ENCODE measurements at places on chromosomes 6 and 20. TPM values are rescaled to one million over a fixed set of nuclear protein-coding genes. Genes with fewer than 3 reads are reported as not detected.

DNA sequence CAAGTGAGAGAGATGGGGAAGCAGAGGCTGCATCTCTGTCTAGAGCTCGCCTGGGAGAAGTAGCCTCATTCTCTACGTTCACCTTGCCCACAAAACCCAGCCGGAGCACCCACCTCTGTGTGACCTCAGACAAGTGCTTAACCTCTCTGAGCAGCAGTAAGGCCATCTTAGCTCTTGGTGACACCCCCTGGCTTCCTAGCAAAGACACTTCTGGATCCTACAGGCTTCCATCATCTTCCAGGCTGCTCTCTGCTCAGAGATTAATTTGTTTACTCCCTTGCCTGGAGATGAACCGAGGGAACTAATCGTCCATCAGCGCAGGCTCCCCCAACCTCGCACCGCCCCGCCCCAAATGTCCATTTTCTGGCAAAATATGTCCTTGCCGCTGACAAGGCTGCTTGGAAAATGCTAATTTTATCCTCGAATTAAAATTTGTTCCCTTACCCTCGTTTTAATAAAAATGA, 24.0 kb upstream of the CTNNBL1 start:
- no peak for DNase-seq

The TXLNB gene
- not detected for total RNA-seq

The PHACTR1 gene
- total RNA-seq: 6.0 TPM

DNA sequence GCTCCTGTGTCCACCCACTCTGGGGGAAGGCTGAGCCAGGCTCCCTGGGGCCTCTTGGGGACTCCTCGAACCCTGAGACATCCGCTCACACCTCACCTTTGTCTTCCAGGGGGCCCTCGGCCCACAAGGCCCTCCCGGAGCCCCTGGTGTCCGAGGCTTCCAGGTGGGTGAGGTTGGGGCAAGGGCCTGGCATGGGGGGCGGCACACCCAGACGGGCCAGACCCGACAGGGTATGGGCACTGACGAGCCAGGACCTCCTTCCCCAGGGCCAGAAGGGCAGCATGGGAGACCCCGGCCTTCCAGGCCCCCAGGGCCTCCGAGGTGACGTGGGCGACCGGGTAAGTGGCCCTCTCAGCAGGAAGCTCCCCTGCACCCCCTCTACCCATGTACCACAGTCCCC, 13.4 kb downstream of the COL9A3 start:
- no peak for DNase-seq

GRCh38 chr6:101666256-101666655, 272.7 kb downstream of the GRIK2 start:
- no peak for DNase-seq

GRCh38 chr6:79004239-79004638, 73.8 kb downstream of the PHIP start:
- no peak for DNase-seq

DNA sequence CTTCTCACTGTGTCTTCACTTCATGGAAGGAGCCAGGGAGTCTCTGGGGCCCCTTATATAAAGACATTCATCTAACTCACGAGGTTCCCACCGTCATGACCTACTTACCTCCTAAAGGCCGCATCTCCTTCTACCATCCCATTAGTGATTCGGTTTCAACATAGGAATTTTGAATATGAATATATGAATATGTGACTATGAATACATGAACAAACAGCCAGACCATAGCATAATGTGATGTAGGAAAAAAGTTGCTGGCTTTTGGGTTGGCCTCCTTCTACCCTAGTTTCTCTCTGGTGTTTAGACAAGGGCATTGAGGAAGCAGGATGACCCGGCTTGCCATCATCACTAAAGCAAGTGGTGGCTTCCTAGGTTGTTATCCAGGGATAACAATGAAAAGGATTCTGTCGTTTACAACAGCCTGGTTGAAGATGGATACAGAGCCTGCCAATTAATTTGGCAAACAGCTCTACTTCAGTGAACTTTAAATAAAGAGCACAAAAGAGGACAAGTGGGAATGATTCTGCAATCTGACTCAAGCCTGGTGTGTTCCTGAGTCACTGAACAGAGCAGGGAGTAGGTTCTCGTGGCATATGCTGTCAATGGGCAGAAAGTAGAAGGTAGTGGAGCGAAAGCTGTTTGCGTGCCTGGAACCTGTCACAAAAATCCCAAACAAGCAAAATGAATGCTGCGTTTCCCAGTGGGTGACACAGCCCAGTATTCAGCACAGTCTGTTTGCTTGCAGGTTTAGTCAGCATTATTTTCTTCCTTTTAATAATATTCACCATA, 44.0 kb upstream of the DOK5 start:
- no peak for DNase-seq

DNA sequence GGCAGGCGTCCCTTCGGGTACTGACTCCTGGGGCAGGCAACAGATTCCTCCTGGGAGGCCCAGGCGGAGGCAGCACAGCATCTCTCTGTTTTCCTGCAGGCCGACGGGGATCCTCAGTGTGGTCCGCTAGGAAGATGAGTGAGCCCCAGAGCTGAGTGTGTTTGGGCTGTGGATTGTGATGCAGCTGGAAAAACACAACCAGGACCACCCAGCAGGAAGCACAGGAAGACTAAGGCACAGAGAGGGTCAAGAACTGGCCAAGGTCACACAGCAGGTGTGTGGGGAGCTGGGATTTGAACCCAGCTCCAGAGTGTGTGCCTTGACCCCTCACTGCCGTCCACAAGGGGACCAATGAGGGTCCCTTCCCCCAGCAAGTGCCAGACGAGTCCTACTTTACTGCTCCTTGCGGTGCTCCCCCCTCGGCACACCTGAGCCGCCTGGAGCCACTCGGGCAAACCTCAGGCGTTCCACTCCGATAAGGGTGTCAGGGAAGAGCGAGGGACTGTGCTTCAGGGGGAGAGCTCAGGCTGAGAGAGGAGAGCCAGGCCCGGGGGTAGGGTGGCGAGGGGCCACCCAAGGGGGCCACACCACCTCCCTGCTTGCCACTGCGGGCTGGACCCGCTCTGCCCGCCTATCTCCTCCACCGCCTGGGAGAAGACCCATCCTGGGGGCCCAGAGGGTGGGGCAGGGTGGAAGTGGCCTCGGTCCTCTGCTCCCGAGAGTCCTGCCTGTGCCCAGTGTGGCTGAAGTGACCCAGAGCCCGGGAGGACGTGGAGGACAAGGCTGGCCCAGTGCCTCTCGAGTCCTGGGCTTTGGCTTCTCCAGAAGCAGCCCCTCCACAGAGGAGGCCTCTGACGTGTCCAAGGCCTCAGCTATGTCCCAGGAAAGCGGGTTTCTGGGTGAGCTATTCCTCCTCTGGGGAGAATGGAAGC, 63.3 kb downstream of the YTHDF1 start:
- peak; percentile 8 for DNase-seq

- no peak for DNase-seq
Observed at GRCh38 chr6:162306616-162307015, 420.9 kb downstream of the PRKN start.

DNA sequence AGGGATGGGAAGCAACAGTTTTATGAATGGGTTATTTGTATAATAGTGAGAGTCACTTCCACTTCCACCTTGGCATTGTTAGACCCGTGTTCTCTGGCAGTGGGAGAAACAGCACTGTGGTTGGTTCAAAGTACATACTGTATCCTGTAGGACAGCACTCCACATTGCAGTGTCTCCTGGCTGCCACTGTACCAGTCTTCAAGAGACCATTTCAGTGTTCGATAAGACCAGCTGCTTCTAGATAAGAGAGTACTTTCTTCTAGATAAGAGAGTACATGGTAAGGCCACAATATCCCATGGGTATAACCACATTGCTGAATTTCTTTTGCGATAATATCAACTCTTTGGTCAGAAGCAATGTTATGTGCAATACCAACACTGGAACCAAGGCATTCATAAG, 28.8 kb downstream of the FITM2 start:
- DNase-seq: no peak

The OR12D3 gene
- total RNA-seq: not detected

The HLA-DOB gene
- total RNA-seq: not detected

All from body of pancreas (tissue), 4 donors.